ENCODE measurements at places on chromosomes 7 and 10.

DNA sequence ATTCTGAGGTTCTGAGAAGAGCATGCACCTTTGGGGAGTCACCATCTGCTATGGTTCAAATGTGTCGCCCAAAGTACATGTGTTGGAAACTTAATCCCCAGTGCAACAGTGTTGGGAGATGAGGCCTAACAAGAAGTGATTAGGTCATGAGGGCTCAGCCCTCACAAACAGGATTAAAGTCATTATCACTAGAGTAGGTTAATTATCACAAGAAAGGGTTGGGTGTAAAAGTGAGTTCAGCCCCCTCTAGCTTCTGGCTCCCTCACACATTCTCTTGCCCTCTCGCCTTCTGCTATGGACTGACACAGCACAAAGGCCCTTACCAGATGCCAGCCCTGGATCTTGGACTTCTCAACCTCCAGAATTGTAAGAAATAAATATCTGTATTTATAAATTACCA, 100.3 kb upstream of the C10orf90 start:
- DNase-seq, result no peak

DNA sequence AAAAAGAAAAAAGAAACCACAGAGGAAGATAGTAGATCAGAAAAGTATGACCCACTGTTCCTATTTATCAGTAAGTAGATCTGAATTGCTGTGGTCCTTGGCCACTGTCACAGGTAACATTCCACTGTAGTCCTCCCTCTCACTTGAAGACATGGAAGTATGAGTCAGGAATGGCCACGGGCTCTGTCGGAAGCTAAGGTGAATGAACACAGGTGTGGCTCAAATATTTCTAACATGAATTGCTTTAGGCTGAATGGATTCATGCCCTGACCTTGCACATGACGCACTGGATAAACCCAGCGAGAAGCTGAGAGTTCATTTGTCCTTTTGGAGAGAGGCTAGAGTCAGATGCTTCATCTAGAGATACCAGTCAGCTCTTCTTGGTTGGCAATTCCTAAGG, 224.5 kb upstream of the SP8 start:
- no peak for DNase-seq

DNA sequence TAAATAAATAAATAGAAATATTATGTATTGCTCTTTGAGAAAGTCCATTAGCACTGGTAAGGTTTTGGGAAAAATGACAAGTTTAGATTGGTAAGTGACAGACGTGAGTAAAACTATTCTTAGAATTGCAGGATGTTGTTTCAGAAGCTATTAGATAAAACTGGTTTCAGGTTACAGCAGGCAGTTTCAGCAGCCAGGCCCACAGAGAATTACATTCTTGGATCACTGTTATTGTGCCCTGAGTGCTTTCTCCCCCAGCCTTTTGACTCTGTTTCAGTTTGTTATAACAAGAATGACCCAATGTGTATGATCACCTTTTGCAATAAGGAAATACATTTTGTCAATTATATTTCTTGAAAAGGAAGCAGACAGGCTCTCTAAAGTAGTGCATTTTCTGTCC, 86.5 kb downstream of the DKK1 start:
- DNase-seq, result no peak

DNA sequence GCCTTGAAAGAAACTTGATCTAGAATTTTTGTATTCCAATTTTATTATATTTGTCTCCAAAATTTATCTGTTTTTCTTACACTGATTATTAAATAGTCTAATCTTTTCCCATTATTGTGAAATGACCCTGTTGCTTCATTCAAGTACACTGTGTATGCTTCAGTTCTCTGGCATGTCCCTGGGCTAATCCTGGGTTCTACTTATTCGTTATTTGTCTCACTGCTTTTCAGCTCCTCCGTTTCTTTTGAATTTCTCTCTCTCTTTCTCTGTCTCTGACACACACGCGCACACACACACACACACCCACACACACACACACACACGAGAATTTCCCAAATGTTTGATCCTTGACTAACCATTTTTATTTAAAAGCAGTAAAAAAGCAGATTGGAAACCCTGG, 768.6 kb downstream of the NRG3 start:
- no peak for DNase-seq

DNA sequence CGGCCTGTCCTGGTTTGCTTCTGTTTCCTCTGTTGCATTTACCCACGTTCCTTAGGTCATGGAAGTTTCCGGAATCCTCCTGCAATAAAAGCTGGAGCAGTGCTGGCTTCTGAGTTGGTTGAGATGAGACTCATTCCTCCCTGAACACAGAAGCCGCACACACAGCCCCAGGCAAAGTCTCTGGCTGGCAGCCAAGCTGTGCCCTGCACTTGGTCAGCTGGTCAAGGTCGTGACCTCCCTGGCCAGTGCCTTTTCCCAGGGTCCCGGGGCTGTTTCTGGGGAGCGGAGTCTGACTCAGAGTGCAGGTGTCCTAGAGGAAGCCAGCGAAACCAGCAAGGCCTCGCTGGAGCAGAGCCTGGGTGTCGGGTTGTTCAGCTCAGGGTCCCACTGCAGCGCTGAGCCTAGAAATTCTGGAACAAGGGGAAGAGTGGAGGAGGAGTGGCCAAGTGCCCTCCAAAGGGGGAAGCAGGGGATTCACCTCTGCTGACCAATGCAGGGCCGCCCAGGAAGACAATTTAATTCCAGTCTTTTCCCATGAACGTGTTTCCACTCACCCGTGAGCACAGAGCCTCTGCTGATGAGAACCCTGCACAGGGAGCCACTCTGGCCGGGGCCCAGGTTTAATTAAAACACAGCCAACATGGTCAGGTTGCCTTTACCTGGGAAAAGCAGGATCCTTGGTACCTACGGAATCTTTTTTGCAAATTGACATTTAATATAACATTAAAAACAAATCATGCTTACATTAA, 245.5 kb upstream of the PPP2R2D start:
- DNase-seq, result no peak

- no peak for DNase-seq
These were observed 35.0 kb upstream of the DNAAF5 start for GRCh38 chr7:691361-692045.

- DNase-seq, result no peak
These were observed 65.6 kb upstream of the ADO start for GRCh38 chr10:62738916-62739315.

DNA sequence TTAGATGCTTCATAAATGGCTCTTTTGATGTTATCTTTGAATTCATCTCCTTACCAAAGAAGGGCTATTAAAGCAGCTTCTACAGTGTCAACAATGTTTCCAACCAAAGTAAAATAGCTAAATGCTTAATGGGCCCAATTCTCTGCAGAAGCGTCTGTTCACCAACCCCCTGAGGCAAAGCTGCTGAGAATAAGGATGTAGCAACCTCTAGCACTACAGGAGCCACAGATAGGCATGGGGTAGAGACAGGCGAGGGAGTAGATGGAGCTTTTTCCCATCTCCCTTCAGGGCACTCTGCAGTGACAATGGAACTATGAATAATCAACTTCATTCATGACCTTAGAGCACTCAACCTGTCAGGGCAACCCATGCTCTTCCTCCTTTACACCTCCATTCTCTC, 134.1 kb downstream of the FZD1 start:
- no peak for DNase-seq

DNA sequence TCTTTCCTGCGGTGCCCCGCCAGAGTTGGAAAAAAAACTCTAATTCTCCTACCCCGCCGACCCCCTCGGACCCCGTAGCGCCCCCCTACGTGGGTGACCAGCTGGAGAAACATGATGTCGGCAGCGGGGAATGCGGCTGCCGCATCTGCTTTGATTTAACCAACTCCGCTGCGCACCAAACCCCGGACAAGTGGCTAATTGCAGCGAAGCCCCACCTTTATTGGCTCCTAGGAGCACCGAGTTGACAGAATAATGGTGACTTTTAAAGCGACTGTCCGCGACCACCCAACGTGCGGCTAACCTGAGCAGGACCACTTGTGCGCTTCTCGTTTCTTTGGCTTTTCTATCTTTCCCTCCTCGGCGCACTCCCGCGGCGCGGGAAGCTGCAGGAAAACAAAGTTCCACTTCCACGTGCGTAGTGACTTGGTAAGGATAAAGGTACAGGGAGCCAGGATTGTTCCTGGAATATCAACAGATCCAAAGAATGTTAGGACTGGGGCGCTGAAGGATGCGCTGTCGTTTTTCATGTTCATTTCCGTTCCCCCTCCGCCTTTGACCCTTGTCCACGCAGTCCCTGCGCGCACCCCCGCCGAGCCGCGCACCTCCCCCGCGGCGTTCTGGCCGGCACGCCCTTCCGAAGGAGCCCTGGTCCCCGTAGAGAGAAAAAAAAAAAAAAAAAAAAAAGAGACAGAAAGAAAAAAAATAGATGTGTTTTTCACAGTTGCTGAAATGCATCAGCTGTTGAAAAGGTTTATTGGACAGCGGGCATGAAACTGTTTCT, 1.4 kb downstream of the WNT16 start:
- no peak for DNase-seq

DNA sequence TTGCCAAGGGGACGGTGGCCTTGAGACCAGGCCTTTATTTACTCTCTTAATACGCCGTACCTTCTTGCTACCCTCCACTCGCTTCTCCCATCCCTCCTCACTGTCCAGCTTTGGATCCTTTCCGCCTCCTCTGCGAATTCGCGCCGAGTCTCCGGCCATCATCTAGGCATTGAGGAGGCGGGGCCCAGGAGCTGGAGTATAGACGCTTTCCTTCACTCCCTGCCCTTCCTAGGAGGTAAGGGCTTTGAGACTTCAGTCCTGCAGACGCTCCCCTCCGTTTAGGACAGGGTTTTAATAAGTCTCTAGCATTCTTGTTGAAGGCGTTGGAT, 538 bp downstream of the TFAM start:
- DNase-seq, result no peak

DNA sequence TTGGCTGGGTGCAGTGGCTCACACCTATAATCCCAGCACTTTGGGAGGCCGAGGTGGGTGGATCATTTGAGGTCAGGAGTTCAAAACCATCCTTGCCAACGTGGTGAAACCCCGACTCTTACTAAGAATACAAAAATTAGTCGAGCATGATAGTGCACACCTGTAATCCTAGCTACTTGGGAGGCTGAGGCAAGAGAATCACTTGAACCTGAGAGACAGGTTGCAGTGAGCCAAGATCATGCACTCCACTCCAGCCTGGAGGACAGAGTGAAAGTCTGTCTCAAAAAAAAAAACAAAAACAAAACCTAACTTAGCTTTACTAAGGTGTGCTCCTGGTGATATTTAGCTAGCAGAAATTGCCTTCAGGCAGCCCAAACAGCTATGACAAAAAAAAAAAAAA, 24.3 kb upstream of the VDAC2 start:
- DNase-seq, result peak; percentile 2

DNA sequence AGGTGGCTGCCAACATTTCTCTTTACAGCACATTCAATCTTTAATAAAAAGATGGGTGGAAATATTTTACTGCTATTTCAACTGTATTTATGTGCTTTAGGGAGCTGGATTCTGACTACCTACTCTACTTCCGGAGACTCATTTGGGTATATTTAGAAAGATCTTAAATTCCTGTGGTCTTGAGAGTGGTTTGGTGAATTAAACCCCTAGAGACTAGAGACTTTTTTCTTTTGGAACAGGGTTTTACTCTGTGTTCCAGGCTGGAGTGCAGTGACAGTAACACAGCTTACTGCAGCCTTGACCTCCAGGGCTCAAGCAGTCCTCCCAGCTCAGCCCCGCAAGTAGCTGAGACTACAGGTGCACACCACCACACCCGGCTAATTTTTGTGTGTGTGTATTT, 79.0 kb upstream of the HABP2 start:
- DNase-seq, result no peak

GRCh38 chr7:54773472-54774399, 14.7 kb upstream of the SEC61G start:
- DNase-seq, result peak; percentile 51

GRCh38 chr10:101223274-101224059, 5.8 kb downstream of the LBX1 start:
- no peak for DNase-seq

GRCh38 chr7:69674701-69675182, 76.5 kb downstream of the AUTS2 start:
- no peak for DNase-seq

DNA sequence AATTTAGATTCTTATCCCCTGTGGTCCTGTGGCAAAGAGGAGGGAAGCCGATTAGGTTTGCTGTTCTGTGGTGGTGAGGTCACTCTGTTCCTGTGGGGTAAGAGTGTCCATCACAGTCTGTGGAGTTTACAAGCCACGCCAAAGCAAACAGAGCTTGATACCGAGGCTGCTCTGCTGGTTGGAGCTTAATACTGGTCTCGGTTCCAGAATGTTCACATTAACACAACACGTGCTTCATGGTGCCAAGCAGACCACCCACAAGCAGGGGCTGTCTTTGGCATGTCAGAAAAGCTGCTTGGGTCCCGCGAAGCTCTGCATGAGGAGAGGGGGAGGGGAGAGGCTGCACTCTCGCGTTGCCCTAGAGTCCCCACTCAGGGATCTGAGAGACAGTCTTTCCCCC, 47.5 kb downstream of the DNAJB6 start:
- DNase-seq, result no peak

GRCh38 chr7:37532636-37533035, 84.0 kb upstream of the ELMO1 start:
- DNase-seq, result no peak

DNA sequence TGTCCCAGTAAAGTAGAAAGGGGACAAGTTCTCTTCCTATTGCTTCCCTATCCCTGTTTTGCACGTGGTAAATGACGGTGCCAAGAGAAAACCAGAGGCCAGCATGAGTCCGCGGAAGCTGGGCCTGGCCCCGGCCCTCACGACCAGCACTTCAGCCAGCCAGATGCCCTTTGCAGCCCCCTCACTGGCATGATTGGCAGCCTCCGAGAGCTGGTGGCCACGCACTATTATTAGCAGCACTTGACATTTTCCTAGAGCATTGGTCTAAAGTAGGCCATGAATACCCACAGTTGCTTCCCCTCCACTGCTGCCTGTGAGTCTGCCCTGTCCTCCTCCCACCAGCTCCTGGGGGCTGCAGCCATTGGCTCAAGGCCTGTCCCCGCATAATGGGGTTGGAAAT, 369.1 kb downstream of the PLXNA4 start:
- no peak for DNase-seq

DNA sequence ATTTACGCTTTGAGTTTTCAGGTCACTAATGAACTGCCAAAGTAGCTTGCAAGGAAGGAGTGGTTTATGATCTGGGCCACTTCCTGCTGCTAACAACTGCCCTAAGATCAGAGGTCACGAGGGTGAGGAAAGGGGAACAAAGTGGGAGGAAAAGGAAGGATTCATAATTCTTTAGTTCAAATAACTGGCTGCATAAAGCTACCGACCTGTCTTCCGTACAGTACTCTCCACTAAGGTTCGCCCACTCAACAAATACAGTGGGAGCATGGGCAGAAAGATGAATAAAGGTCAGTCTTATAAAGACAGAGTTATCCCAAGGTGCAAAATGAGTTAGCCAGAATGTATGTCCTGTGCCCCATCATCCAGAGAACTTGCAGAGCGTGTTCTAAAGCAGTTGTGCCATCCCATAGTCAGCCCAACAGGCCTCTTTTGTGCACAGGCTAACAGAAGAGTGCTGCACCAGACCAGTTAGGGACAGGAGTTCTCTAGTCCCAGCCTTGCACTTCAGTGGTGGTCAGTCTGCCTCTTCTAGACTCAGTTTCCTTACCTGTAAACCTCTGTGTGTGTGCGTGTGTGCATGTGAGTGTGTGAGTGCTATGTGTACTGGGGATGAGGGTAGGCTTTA, 65.9 kb downstream of the CREB3L2 start:
- no peak for DNase-seq

- DNase-seq, result no peak
These were observed 361.5 kb downstream of the FRMD4A start for GRCh38 chr10:13969118-13969791.

GRCh38 chr7:29161231-29161630, 14.9 kb upstream of the CPVL start:
- DNase-seq, result no peak

- no peak for DNase-seq
These were observed 8.3 kb upstream of the SLC18A3 start for GRCh38 chr10:49601857-49602256.

GRCh38 chr7:113092762-113093161, 6.1 kb upstream of the GPR85 start:
- no peak for DNase-seq
